ENCODE measurements at places on chromosomes 7 and 10.

- no peak for DNase-seq
These were observed 360.0 kb upstream of the IGFBP3 start for GRCh38 chr7:46281071-46281470.

- DNase-seq = no peak
These were observed 7.1 kb upstream of the IL2RA start for GRCh38 chr10:6069081-6069931.

- DNase-seq = no peak
These were observed 73.0 kb downstream of the ZRANB1 start for GRCh38 chr10:125014836-125015355.

DNA sequence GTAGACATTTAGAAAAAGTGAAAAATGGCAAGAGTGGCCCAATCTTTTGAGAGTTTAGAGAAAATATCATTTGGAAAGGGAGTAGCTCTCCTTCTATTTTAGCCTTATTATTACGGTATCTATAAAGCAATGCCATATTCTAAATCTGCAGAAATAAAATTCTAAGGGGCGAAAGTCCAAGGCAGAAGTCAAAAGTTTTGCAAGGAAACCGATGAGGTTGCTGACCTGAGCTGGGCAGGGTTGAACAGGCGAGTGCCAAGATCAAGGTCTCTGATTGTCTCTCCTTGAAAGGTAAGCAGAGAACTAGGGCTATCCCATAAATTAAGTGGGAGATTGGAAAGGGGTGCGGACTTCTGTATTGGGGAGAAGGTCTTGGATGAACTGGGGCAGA is 11.7 kb downstream of the TRIM56 start:
- no peak for DNase-seq

- no peak for DNase-seq
These were observed 175.8 kb downstream of the KCNMA1 start for GRCh38 chr10:77461636-77462296.

DNA sequence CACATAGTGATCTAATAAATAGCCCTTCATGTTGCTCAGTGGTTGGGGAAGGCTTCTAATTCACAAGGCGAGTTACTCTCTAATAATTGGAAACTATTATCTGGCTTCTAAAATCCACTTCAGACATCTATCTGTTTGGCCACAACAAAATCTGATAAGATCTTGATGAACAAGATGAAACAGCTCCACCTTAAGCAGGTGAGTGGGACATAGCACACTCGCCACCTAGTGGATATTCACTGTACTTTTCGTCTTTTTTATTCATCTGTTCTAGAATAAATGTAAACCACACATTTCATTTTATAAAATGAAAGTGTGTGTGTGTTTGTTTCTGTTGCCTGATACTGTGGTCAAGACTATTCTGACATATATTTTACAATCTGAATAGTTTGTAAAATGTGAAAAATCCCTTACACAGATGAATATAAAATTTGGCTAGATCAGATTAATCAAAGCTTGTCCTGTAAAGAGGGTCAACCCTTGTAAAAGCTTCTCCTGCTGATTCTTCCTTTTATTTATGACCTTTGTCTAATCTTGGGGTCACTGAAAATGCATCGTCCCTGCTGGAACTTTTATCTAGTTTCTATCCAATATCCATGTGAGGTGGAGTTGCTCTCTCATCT is 26.5 kb upstream of the CNTNAP2 start:
- no peak for DNase-seq

DNA sequence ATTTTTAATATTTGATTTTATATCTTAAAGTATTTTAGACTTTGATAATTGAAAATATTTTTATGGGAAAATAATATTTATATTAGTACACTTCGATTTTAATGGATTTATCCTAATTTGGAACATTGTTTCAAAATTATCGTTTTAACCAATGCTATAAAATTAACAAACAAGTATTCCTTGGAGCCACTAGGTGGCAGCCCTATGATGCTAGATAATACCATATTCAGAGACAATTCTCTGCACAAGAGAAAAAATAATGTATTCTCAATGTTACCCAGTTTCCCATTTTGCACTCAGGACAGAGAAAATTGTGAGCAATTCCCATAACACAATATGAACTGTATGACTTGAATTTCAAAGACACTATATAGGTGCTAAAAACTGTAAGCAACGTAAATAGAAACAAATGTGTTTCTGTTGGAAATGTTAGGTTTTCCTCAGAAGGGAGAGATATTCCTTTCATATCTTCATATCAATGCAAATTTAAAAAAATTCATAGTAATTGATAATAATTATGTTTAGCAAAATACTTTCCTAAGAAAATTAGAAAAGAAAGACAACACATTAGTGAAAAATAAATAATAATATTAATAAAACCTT is 237.8 kb downstream of the SEMA3E start:
- no peak for DNase-seq

DNA sequence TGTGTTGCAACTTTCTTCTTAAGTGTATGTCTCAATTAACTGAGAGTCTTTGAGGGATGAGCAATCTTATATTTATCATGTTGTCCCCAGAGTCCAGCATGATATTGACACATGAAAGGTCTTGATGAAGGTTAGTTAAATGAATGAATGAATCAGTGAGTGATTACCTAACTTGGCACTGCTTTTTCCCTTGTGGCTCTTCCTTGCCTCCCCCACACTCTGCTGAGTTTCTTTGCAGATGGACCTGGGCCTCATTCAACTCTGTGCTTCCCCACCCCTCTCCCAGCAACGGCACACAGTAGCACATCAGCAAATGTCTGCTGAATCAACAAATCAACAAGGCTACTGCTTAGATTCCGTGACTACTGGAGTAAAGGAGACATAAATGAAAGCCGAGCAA is 235.1 kb upstream of the CXCL12 start:
- DNase-seq = no peak

- DNase-seq = no peak
These were observed 89.3 kb upstream of the RNF148 start for GRCh38 chr7:122791959-122792545.

- no peak for DNase-seq
These were observed 114.8 kb upstream of the DIP2C start for GRCh38 chr10:804191-804781.

DNA sequence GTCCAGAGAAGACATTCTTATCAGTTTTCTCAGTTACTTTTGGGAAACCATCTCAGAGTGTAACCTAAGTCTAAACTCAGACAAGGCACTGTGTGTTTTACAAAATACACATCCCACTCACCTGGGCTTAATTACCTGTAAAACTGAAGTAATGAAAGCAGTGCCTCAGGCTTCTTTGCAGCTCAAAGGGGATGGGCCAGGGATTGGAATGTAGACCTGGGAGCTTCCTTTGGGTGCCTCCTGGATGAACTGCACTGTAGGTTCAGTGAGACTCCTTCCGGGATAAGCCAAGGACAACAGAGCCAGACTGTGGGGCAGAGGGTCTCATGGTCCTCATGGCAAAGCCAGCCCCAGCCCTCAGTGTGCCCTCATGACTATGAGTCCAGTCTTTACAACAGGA is 672.4 kb upstream of the GALNT17 start:
- DNase-seq = no peak

- no peak for DNase-seq
These were observed 200.3 kb downstream of the CACNB2 start for GRCh38 chr10:18340496-18341051.

DNA sequence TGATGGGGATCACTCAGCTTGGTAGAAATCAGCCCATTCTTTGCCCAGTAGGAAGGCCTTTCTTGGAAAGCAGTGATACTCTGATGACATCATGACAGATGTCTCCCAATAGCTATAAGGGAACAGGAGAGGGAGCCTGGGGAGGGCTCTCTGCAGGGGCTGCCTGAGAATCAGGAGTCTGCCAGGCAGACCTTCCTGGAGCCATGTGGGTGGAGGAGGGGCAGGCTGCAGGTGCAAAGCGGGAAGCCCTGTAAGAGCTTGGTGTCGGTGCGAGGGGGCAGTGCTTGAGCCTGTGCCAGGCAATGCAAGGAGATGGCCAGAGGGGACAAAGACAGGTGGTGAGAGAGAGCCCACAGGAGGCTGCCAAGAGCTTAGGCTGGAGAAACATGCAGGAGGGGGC is 5.0 kb upstream of the TNS3 start:
- DNase-seq = no peak

GRCh38 chr7:28329661-28330363 is 82.5 kb upstream of the CREB5 start:
- no peak for DNase-seq

GRCh38 chr10:13990946-13991345 is 339.8 kb downstream of the FRMD4A start:
- no peak for DNase-seq

- no peak for DNase-seq
These were observed 11.2 kb downstream of the GATA3 start for GRCh38 chr10:8065651-8066050.

GRCh38 chr7:134307320-134307719 is 9.4 kb downstream of the SLC35B4 start:
- no peak for DNase-seq

DNA sequence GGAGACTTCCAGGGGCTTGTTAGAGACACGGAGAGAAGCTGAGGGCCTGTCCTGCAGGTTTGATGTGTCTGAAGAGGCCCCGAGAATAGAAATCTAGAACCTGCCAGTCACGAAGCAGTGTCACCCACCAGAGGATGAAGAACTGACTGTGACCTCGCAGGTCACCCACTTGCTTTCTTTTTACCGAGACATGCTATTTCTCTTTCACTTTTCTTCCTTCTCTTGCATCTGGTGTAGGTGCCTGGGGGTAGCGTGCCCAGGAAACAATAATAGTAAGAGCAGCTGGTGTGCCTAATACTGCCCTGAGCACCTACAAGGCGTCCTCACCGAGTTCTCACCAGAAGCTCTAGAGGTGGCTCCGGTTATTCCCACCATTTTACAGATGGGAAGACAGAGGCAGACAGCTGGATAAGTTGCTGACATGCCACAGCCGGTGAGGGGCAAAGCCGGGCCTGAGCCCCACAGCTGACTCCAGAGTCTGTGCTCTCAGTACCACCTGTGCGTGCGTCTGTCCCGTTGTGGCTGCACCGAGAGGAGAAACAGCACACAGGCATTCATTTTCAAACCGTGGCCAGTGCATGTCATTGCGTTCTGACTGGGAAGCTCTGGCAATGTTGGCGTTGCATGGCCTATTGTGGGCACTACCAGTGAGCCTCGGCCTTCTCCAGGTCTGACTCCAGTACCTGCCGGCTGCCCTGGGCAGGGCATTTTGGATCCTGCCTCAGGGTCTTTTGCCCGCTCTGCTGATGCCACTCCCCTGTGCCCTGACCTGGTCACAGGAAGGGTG is 7.8 kb downstream of the CHST3 start:
- DNase-seq = no peak

DNA sequence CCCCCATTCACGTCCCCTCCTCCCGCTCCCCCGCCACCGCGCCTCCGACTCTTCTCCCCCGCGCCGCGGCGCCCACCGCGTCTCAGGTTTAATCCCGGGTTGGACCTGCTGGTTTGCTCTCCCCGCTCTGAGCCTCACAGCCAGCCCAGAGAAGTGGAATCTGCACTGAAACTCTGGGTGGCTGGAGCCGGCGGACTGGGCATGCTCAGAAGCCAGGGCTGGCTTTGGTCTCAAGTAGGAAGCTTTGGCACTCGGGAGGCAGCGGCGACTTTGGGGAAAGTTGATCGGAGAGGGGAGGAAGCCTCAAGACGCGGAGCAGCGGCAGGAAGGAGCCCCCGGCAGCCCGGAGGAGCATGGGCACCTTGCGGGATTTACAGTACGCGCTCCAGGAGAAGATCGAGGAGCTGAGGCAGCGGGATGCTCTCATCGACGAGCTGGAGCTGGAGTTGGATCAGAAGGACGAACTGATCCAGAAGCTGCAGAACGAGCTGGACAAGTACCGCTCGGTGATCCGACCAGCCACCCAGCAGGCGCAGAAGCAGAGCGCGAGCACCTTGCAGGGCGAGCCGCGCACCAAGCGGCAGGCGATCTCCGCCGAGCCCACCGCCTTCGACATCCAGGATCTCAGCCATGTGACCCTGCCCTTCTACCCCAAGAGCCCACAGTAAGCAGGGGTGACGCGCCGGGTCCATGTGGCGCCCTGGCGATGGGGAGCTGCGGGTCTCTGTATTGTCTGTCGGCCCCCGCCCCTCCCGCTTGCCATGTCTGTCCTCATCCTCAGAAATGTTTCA is at the start of gene PRKG1:
TSS of gene PRKG1 (plus strand) at position 250 of the 791 bp plus-strand sequence.
- no peak for DNase-seq

GRCh38 chr10:24494777-24495176 is 228.9 kb downstream of the ARHGAP21 start:
- DNase-seq = no peak

DNA sequence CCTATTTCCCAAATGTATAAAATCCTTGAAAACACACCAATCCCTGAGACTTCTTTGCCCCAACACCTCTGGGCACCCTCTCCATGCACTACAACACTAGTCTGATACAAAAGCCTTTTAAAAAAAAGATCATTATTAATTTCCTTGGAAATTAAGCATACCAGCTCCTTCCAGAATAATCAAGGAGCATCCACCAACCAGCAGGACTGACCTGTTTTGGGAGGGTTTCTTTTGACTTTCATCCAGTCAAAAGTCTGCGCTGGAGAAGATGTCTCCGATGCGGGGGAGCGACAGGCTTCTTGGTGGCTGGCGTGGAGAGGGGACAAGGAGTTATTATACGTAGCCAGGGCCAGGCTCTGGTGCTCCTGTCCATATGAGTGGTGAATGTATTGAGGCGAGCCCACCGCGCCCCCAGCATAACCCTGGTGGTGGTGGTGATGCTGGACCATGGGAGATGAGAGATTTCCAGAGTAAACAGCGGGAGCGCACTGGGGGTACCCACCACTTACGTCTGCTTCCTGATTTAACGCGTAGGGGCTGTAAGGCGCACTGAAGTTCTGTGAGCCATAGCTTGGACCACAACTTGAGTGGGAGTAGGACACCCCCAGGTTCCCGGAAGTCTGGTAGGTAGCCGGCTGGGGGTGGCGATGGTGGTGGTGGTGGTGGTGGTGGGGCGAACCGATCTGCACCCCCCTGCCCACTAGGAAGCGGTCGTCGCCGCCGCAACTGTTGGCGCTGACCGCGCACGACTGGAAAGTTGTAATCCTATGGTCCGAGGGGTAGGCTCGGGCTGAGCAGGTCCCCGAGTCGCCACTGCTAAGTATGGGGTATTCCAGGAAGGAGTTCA is 527 bp downstream of the HOXA1 start:
- no peak for DNase-seq

GRCh38 chr7:113856010-113856409 is 62.8 kb downstream of the PPP1R3A start:
- no peak for DNase-seq

DNA sequence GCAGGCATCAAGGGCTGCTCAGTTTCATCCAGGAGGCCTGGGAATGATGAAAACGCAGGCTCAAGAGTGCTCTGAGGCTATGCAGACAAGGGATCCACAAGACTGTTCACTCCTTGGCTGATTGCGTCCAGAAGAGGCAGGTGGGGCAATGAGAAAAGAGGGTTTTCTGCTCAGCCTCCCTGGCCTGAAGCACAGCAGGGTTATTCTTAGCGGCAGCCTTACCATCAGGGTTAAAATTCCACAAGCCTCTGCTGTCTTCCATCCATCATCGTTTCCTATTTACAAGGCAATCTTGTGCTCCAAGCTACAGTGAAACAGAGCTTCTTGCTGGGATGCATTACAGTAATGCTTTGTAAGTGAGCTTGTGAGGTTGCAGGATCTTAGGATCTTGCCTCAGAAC is 129.4 kb upstream of the SHH start:
- DNase-seq = no peak

- DNase-seq = no peak
These were observed 127.7 kb downstream of the PRKG1 start for GRCh38 chr10:51201947-51202346.

GRCh38 chr7:83547526-83547925 is 101.4 kb downstream of the SEMA3E start:
- no peak for DNase-seq

- no peak for DNase-seq
These were observed 211.8 kb downstream of the CSTF2T start for GRCh38 chr10:51487576-51487975.
